ENCODE measurements at places on chromosomes 7 and 10.

GRCh38 chr7:76325092-76325491 lies 22.6 kb downstream of the HSPB1 start:
- no peak for DNase-seq

- DNase-seq = no peak
Observed at GRCh38 chr10:116669080-116669479, 48.3 kb downstream of the PNLIPRP2 start.

DNA sequence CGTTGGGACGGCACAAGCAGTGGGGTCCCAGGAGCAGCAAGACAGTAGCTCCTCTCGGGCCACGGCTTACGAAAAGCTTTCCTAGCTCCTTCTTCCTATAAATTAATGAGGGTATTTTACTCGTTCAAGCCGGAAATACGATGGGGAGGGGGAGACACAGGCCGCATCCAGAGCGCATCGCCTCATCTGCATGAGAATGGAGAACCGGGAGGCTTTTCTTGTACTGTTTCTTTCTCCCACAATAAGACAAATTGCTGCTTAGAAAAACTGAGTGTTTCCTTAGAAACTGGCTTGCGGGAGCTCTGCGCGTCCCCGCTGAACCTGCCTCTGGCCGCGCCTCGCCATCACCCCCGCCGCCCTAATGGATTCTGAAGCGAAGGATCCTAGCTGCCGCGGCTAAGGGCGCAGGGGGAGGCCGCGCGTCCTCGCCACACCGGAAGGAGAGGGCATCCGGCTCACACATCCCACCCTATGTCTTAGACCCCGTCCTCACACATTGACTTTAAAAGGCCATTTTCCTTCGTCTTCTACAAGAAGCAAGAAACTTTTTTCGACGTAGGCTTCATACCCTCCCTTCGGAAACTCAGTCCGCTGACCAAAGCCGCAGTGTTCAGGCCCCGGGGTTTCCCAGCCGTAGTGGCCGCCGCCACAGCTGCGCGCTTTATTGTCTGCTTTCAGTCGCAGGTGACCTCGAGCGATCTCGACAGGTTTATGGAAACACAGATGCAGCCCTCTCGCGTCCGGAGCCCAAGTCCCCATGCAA lies 8.8 kb downstream of the NXPH1 start:
- DNase-seq = no peak

- DNase-seq = no peak
Observed at GRCh38 chr10:73953665-73954064, 42.7 kb downstream of the PLAU start.

DNA sequence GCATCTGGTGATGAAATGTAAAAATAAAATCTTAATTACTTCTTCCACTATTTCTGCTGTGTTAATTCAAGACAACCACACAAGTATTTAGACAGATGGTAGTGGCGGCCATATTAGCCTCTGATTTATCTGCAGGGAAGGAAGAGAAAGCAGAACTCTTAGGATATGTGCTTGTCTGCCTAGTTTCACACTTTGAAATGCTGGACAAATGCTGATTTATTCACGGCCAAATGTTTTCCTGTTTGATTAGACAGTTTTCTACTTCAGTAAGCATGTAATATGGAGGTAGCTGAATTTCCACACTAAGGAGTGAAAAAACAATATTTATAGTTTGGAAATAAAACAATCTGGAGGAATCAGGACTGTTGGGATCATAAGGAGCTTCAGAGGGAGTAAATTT lies 158.1 kb downstream of the AGMO start:
- DNase-seq = no peak

DNA sequence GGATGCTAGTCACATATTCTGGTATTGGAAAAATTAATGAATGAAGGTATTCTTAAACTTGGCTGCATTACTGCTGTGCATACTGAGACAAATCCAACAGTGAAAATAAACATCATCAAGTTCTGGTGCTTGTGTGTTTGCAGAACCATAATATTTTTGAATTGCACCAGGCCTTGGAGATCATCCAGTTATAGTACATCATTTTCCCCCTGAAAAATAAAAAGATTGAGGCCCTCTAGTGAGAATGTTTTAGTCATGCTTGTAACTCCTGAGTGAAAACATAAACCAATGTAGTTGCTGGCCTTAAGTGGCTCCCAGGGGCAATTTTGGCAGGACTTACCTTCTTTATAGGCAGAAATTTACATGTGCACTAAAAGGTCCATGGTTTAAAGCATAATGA lies 218.8 kb upstream of the TMEM229A start:
- DNase-seq = no peak
